ENCODE measurements at places on chromosomes 5 and 9. TPM values are rescaled to one million over a fixed set of nuclear protein-coding genes. Genes with fewer than 3 reads are reported as not detected.

Gene RMND5B
- 25.3 TPM for total RNA-seq

Gene ARHGEF37
- total RNA-seq: 22.6 TPM

Gene ARHGEF28
- 130 TPM for total RNA-seq

Gene PTGDS
- total RNA-seq: 12.1 TPM

Gene CDH6
- not detected for total RNA-seq

Gene NUP155
- total RNA-seq: 26.6 TPM

Gene BTNL3
- 0.58 TPM for total RNA-seq

Gene DRD1
- total RNA-seq: not detected

Gene C5orf58
- not detected for total RNA-seq

Gene TXNDC8
- not detected for total RNA-seq

Gene GRIN3A
- total RNA-seq: not detected

Gene FAM78A
- not detected for total RNA-seq

Gene LRRC19
- not detected for total RNA-seq

Gene PCDHGC3
- 12.9 TPM for total RNA-seq

Gene FOXD4L4
- total RNA-seq: not detected

Gene MAMDC2
- 42.4 TPM for total RNA-seq

Gene FAM163B
- total RNA-seq: not detected

Gene LECT2
- not detected for total RNA-seq

Gene RHOBTB3
- 112 TPM for total RNA-seq

Gene OTULINL
- total RNA-seq: 31.0 TPM

Gene HARS2
- total RNA-seq: 155 TPM

Gene PCDHGA4
- total RNA-seq: 0.29 TPM

Gene HNRNPK
- 164 TPM for total RNA-seq

Gene MEIKIN
- not detected for total RNA-seq

Gene SPATA31E1
- not detected for total RNA-seq

Gene TMC1
- total RNA-seq: not detected

Gene OLFML2A
- 3.1 TPM for total RNA-seq

Gene GPR150
- 0.89 TPM for total RNA-seq

Gene PGM5
- total RNA-seq: 33.9 TPM

Gene PLAC8L1
- total RNA-seq: not detected

Gene NDUFAF2
- total RNA-seq: 3.5 TPM

Gene PCDHGB4
- 0.29 TPM for total RNA-seq

Gene PAEP
- not detected for total RNA-seq

Gene RABGAP1
- total RNA-seq: 40.3 TPM

Data from stomach (tissue), 19 donors.